ENCODE measurements at places on chromosomes 1 and 21.

DNA sequence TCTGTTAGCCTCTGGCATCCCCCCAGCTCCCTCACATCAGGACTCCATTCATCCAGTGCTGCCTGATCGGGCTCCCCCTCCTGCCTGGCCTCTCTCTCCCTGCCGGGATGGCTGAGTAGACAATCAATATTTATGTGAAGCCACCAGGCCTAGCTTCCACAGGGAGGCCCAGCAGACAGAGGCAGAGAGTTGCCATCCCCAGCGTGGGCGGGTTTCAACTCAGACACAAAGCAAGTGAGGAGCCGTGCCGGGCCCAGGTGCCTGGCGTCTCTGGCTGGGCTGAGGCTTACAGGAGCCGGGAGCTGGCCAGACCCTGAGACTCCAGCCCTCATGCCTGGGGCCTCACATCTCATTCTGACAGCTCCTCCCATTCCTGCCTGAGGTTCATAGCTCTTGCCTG is 34.5 kb upstream of the ATP2B4 start:
- peak; percentile 11 for DNase-seq

DNA sequence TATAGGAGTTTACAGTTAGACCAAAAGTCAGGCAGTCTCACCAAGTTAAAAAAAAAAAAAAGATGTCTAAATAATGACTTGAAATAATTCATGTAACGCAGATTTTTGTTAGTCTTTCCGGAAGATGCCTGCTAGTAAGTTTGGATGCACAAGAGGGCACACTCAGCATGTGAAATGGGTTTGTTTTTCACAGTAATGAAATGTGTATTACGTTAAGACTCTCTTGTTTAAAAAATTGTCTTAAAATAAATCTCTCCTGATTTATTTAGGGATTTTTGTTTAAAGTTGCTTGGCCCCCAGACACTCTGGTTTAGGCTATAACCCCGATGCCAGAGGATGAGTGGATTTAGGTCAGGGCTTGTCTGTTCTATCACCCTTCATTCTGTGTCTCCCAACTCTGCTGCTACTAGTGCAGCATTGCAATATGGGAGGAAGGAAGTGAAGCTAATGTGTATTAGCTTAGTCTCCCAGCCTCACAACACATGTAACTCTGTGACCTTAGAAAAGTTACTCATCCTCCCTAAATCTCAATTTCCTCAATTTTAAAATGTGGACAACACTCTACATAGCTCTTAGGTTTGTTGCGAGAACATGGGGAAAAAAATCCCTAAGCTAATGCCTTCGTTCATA is 25.7 kb downstream of the CTH start:
- DNase-seq = no peak

DNA sequence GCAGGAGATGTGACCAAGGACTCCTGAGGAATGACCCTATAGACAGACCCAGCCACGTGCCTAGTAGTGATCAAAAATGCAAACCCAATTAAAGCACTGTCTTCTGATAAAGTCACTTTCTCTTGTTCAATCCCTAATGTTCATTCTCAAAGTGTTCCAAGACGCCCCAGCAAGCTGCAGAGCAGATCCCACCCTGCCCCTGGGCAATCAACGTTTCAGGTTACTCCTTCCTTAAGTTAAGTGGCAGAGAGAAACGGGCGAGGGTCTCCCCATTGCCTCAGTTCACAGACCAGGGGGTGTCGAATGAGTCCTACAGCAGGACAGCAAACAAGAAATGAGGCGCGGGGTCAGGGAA is 699 bp upstream of the RGS2 start:
- no peak for DNase-seq

DNA sequence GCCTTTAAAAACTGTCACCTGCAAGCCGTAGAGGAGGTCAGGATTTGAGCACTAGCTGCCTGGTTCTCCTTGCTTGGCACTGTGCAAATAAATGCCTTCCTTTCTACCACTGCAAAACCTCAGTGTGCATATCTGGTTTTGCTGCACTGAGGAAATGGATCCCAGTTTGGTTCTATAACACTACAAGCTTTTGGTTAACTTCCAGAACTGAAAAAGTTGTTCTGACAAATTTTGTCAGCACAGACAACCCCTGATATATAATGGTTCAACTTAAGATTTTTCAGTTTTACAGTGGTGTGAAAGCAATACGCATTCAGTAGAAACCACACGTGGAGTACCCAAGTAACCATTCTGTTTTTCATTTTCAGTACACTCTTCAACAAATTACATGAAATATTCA is 29.8 kb upstream of the GALNT2 start:
- DNase-seq = no peak

DNA sequence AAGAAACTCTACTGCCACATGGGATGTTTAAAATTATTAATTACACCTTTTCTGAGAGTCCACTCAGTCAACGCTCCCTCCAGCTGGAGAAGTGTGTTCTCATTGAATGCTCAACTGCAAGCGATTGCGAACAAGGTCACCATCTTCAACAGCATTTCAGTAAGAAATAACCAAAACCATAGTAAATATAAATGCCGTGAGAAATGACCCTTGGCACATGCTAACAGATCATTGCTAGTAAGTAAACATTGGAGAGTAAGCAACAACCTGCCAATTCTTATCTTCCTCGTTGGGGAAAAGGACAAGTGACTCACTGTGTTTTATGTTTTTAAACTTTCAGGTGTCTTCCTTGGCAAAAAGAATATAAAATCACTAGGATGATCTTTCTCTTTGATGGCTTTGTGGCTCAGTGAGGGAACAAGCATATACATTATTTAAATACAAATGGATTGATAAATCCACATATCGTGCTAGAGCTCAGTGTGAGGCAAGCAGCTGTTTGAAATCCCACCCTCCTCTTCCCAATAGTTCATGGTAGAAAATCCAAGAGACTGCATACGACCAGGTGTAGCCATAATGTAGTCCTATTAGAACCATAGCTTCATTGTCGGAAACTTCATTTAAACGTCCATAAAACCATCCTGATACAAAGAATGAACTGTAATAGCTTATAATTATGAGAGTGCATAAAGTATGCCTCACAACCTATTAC is 214.6 kb downstream of the GRIK1 start:
- no peak for DNase-seq

DNA sequence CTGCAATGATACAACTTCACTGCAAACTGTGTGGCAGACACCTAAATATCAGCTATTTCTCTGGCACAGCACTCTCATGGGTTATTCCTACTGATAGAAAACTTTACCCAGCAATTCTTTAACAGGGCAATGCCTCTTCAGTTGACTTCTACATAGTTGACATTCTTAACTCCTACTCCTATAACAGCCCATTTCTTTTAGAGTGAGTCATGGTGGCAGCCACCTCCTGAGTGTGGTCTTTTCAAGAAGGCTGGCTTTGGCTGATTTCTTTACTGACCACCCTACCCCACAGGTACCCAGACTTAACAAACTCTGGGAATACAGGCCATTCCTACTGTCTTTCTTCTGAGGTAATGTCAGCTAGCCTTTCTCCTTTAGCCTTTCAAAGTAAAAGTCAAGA is 805.8 kb upstream of the ADGRL2 start:
- no peak for DNase-seq

GRCh38 chr1:40939320-40940059 is 40.0 kb upstream of the CTPS1 start:
- DNase-seq = no peak

- DNase-seq = no peak
Measured at GRCh38 chr21:43864962-43865539, at the start of gene AGPAT3. TSS of gene AGPAT3 (plus strand) at chr21:43865223. CDS start at chr21:43959682, 94,459 bp downstream.

GRCh38 chr1:23527366-23527765 is 3.7 kb downstream of the E2F2 start:
- no peak for DNase-seq

GRCh38 chr21:38211321-38211720 is 45.5 kb upstream of the KCNJ15 start:
- DNase-seq = no peak

DNA sequence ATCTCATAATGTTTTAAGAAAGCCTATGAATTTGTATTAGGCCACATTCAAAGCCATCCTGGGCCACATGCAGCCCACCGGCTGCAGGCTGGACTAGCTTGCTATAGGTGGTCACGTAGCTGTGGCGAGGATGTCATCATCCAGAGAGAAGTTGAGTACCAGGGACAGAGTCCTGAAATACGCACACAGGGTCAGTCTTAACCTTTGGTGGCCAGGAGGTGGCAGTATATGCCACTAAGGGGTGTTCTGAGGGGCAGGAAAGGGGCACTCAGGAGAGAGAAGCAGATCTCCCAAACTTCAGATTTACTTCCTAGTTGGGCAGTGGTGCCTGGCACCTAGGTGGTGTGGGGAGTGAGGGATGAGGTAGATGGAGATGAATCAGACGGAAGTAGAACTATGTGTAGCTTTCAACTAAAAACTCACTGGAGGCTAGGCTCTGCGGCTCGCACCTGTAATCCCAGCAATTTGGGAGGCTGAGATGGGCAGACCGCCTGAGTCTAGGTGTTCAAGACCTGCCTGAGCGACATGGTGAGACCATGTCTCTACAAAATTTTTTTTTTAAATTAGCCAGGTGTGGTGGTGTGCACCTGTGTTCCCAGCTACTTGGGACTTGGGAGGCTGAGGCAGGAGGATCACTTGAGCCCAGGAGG is 16.3 kb upstream of the CDK18 start:
- DNase-seq = peak; percentile 40

DNA sequence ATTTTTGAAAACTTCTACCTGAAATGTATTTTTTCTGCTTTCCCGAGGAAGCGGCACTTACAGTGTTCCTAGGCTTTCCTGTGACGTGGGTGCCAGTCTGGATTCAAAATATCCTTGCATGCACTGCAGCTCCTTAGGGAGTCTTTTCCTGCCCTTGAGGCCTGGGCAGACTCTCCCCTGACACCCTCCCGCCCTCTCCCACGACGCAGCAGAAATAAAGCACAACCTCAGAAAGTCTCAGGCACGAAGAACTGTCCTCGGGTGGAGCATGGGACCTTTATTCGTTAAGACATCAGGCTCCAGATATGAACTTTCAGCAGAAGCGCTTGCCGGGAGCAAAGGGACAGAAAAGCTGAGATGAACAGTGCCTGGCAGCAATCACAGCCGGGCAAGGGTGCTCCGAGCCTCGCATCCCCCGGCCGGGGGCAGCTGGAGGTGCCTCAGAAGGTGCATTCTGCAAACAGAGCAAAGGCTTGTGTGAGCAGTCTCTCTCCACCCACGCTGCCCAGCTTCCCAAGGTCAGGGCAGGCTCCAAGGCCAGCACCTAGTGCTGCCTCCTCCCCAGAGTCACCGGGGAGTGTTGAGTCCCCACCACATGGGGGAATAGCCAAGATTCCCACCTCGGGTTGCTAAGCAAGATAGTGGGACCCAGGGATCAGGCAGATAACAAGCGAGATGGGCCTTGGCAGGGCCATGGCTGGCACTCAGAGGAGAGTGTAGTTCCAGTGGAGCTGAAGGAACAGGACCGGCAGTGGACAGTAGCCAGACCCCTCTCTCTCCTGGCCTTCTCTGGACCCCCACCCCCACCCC is 3.2 kb downstream of the TFF3 start:
- no peak for DNase-seq

GRCh38 chr21:45996311-45997204 is 15.0 kb downstream of the COL6A1 start:
- no peak for DNase-seq

- DNase-seq = no peak
Measured at GRCh38 chr1:231936983-231937775, 310.6 kb downstream of the DISC1 start.

- DNase-seq = no peak
Measured at GRCh38 chr21:16250273-16250672, 520.5 kb downstream of the USP25 start.

DNA sequence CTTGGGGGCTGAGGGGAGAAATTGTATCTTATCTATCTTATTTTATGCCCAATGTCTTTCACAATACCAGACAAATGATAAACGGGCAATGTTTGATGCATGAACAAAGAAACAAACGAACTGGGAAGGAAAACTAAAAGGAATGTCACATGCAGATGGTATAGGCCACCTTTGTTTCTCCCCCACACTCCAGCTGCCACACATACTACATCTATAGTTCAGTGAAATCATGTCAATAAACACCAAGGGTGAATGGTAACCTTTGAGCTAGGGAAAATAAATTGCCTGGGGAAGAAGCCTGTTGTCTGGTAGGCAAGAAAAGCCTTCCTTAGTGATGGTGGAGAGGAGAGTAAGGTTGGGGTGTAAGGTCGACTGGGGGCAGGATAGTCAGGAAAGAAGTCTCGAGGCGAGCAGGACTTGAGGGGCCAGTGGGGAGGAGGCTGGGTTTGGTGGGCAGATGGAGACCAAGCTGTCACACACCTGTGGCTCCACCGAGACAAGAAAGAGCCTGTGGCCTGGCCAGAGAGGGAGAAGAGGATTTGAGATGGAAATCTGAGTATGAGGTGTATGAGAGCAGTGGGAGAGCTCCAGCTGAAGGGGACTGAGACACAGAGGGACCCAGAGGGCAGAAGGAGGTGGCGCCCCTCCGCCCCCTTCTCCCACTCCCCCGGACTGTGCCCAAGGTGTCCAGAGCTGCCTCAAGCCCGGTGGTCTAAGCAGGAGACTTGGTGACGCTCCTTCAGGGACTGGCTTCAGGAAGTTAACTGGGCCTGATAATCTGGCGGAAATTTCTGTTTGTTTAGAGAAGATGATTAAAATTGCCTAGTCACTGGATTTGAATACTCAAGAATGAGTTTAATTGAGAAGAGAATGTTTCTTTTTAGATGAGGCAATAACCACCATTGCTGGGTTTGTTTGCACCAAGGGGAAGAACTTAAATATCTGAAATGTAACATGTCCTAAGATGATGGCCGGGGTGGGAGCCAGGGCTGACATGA is 37.3 kb downstream of the ATF3 start:
- no peak for DNase-seq

GRCh38 chr21:34544032-34544496 is 32.1 kb upstream of the KCNE1 start:
- DNase-seq = no peak

DNA sequence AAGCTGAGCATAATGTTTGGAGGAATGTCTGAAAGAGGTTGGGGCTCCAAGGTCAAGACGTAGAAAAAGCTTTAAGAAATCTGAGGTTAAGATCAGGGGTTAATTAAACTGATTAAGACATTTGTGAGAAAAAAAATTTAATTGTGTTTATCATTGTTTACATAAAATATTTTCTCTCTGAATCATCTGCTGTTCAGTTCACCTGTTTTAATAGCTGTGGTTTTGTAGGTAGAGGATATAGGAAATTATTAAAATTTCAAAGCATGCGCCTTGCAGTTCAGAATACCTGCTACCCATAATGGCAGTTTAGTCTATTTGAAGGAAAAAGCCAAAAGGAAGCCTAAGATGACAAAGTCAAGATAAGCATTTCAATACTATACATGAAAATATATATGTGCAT is 153.2 kb downstream of the SPATA46 start:
- no peak for DNase-seq

GRCh38 chr1:17340358-17340757 is 31.6 kb upstream of the PADI6 start:
- DNase-seq = no peak

GRCh38 chr1:86753700-86754099 is 49.3 kb downstream of the SH3GLB1 start:
- DNase-seq = no peak

Measured in anterior cingulate cortex (tissue), 58 donors.